ENCODE measurements at places on chromosomes 16 and 17. TPM values are rescaled to one million over a fixed set of nuclear protein-coding genes. Genes with fewer than 3 reads are reported as not detected.

GRCh38 chr17:17558431-17558830, 33.1 kb downstream of the PEMT start:
- DNase-seq = no peak

- no peak for DNase-seq
These were observed 1131.0 kb upstream of the GOT2 start for GRCh38 chr16:59864981-59865666.

Gene IQCK
- 6.6 TPM for total RNA-seq

- no peak for DNase-seq
These were observed 35.5 kb upstream of the PSMD7 start for GRCh38 chr16:74261068-74261467.

Gene GPR142
- 0.15 TPM for total RNA-seq

- no peak for DNase-seq
These were observed 194.7 kb downstream of the SPECC1 start for GRCh38 chr17:20203761-20204263.
